HT1080 (cell line): ENCODE measurements at places on chromosomes 6 and 20. TPM values are rescaled to one million over a fixed set of nuclear protein-coding genes. Genes with fewer than 3 reads are reported as not detected.
A peak's percentile ranks its signal among the peaks of the same experiment; 100 is the strongest.

DNA sequence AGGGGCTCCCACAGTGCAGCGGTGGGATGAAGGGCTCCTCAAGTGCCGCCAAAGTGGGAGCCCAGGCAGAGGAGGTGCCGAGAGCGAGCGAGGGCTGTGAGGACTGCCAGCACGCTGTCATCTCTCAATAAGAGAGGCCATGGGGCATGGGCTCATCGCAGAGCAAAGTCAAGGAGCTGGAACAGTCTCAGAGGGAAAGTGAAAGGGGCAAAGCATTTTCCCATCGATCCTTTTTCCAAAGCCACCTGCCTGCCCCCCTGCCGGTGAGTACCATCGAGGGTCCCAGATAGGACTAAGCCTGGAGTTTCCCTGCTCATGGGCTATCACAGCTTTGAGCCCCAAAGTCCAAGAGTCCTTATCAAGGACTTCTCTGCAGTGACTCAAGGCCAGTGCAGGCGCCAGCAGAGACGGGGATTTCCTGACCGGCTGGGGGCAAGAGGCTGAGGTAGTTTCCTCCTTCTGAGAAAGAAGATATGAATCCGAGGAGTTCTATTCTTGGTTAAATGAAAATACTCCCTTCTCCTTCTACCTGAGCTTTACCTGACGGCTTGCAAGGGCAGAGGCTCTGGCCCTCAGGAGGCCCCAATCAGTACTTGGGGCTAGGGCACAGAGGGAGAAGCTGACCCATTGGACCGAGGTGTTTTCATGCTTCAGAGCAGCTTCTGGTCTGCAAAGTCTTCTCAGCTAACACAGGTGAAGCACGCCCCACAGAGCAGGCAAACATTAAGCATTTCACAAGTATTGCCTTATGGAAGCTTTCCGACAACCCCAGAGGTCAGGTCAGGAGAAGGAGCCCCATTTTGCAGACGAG, 22.6 kb downstream of the ETV7 start:
- DNase-seq: no peak

DNA sequence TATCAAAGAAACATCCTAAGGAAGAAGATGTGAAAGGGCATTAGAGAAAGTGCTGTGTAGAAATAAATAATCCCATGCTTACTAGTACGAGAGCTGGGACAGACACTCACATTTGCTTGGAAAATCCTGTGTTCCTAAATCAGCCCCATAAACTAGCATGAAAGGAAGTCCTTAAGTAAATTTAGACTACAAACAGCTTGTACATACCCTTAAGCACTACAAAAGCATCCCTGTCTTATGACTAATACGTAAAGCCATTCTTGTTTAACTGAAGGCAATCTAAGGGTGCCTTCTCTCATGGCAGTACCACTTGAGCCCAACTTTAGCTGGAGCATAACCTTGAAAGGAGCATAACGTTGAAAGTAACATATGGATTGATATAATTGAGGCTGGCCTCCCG, 15.4 kb upstream of the FOXQ1 start:
- peak; percentile 23 for DNase-seq

The KHDRBS2 gene
- total RNA-seq: not detected in 2 replicates

The NMBR gene
- not detected in 2 replicates for total RNA-seq

- peak; percentile 94 for DNase-seq
These were observed 496.0 kb upstream of the MARCKS start for GRCh38 chr6:113361014-113361645.

DNA sequence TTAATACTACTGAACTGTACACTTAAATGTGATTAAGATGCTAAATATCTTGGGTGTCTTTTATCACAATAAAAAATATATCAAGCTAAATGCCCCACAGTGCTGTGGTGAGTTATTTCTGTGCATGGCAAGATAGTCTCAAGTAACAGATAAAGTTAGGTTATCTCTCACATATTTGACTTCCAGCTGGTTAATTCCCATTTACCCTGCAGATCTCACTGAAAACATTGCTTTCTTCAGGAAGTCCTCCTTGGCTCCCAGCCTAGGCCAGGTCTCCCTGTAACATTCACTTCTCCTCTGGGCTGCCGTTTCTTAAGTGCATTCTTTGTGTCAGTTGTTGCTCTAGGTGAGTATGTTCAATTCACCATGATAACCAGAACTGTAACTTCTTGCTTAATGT, 59.1 kb downstream of the SLC22A1 start:
- no peak for DNase-seq

GRCh38 chr6:44221291-44221960, 2.0 kb upstream of the SLC29A1 start:
- DNase-seq: peak; percentile 93

DNA sequence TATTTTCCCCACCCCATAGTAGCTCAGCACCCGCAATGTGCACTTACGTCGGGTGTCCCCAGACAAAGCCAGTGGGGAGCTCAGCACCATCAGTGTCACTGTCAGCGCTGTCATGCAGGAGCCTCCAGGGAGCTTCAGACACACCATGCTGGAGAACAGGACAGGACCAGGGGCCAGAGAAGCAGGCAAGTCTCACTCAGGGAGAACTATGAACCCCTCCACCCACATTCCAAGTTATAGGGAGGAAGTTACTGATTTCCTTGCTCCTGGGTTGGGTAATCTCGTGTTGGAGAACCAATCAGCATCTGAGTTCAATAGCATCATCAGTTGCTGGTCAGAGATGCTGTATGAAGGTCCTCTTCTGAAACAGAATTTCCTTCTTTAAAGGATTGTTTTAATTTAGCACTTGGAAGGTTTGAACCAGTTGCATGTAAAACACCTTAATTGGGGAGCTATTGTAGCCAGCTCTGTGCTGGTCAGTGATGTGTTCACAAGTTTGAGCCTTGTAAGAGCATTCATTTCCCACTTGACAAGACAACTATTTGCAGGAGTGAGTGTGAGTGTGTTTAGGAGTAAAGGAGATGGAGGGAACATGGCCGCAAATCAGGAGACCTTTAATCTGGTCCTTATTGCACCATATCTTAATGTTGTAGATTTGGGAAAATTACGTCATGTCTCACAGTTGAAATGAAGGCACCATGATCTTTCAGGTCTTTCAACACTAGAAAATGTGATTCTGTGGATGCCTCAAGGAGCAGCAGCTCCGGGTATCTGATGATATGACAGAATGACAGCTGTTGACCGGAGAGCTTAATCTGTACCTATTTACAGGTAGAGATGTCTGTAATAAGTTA, at the start of gene HLA-DRB1:
Gene HLA-DRB1, minus strand, starts transcription at position 253 of the 854 bp plus-strand sequence. Its CDS starts 106 bp downstream, at position 147.
- peak; percentile 5 for DNase-seq

DNA sequence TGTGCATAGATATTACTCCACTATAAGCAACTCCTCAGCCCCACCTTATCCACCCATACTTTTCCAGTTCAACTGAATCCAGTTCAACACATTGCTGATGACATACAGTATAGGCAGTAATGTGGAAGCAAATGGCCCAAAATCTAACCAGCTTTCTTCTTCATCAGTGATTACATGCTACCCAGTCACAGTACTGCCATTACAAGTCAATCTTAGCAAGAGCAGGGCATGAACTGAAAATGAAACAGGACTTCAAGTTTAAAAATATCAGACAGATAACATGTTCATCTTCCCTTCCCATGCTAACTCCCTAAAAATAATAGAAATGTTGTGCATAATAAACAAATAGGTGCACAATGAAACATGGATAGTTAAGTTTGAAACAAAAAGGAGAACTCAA, 19.2 kb downstream of the RRAGD start:
- DNase-seq: no peak

DNA sequence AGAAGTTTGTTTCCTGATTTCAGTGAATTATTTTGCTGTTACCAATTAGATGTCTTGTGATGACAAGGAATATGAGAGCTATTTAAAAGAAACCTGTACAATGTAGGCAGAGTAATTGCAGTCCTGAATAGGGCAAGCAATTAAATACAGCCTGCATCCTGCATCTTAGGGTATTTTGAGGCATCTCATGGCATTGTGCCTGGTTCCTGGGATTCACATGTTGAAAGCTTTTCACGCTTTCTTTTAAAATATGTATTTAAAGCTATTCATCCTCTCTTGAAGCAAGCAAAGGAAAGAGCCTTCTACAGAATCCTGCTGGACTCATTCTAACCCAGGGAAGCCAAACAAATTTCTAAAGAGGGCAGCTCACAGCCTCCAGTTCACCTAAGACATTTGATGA, 4.7 kb upstream of the RRAGD start:
- no peak for DNase-seq

DNA sequence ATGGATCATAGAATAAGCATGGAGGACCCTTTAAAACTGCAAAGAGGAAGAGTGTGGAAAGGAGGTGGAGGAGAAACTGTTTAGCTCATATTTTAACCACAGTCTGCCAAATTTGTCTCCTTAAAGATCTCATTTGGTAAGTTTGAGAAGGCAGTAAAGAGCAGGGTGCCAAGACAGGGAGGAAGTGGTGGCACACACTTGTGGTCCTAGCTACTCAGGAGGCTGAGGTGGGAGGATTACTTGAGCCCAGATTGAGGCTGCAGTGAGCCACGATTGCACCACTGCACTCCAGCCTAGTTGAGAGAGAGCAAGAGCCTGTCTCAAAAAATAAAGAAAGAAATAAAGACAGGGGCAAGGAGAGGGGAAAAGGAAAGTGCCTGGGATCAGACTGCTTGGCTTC, 16.8 kb upstream of the DCBLD1 start:
- no peak for DNase-seq

- DNase-seq: peak; percentile 57
These were observed 97.3 kb downstream of the ANKRD60 start for GRCh38 chr20:58131151-58131550.

The CPNE5 gene
- 1.3 and 1.5 TPM in 2 replicates for total RNA-seq

DNA sequence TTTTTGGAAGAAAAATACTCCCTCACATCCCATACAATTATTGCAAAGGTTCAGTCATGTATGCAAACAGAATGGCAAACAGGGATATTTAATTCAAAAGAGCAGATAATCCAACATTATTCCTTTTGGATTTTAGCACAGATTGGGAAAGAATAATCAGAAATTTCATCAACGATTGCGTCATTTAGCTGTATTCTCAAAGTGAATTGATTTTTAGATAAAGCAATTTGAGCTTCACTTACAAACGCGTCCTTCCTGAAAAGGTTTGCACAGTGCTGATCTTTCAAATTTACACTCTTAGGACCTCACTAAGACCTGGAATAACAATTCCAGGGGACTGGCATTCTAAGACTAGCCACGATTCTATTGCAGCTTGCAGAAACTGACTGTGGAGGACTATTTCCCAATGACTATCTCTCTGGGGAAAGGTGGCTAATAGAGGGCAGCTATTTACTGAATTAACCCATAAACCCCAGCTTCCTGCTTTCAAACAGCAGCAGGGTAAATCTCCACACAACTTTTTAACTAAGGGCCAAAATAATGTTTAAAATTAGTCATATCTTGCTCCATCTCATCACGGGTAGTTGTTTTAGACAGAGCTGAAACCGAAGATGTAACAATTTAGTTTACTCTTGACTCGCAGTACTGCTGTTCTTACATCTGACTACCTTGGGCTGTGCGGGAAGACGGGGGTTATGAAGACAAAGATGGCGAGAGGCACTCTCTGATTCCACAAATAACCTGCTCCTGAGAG, 131.2 kb upstream of the FAM184A start:
- DNase-seq: no peak

The GPSM3 gene
- 59.9 and 80.6 TPM in 2 replicates for total RNA-seq

The SAYSD1 gene
- 7.3 and 8.9 TPM in 2 replicates for total RNA-seq

GRCh38 chr6:70124882-70125545, 177.9 kb downstream of the COL9A1 start:
- peak; percentile 87 for DNase-seq

The JAG1 gene
- total RNA-seq: 42.8 and 43.6 TPM in 2 replicates

DNA sequence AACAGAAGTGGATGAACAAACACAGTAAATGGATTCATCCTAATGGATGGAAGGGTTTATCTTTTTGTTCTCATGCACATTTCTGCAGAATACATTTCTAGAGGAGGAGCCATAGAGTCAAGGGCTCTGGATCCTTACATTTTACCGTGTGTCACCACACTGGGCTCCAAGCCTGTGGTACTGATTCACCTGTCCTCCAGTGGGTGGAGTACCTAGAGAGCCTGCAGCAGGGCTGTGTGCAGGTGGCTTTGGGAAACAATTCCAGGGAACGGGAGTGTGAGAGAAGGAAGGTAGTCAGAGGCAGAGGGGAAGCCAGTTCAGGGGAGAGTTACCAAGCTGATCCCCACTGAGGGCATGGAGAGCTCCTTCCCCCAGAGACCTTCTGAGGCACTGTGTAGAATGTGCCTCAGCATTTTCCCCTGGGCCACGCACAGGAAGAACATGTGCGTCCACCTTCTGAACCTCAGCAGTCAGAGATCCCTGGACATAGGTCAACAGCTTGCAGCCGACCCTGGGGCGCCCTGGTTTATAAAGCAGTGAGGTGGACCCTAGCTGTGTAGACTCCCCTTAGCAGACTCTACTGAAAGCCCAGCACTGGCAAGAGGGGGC, 85.3 kb upstream of the SLC22A23 start:
- no peak for DNase-seq

GRCh38 chr20:14451458-14451857, 114.0 kb upstream of the FLRT3 start:
- DNase-seq: no peak

DNA sequence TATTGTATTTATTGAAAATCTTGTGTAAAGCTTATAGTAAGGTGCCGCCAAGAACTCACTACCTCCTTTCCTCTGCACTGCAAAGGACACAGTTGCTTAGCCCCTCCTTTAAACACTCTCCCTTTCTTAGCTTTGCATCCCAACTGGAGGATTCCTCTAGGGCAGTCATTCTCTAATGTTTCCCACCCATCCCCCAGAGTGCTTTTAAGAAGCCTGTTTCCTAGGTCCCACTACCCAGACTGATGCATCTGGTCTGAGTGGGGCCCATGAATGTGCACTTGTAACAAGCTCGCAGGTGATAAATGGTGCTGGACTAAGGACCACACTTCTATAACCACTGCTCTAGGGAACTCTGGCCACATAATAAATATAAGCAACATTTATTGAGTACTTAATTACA, 55.2 kb downstream of the B4GALT5 start:
- no peak for DNase-seq

The ADISSP gene
- 144 and 171 TPM in 2 replicates for total RNA-seq

GRCh38 chr6:158475344-158476302, 84.3 kb upstream of the TMEM181 start:
- peak; percentile 76 for DNase-seq

DNA sequence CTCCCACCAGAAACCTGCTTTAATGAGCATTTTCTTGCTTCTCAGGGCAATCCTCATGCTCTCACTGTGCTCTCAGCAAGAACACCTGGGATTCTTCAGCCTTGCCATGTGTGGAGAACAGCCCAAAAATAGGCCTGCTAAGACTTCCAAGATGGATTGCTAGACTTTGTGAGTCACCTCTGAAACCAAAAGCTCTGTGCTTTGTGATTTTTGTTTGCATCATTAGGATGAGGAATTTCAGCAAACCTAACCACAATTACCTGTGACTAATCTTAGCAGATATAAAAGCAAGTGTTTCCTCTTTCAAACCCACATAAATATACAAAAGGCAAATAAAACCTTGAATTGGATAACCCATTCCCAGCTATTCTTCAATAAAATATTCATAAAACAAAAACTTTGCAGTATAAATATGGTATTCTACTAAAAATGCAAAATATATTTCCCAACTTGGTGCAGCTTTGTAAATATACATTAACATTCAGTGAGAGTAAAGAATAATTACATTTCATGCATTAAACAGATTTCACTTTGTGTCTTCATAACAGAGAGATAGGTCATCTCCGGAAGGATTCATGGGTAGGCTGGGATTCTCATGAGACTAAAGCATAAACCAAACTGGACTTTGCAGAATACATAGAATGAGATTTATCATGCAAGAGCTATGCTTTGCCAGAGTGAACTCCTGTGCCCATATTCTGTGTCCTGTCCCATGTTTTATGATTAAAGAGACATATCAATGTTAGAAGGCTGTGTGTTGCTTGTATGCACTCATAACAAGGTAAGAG, 33.5 kb downstream of the TPBG start:
- DNase-seq: peak; percentile 96

The MATN4 gene
- total RNA-seq: 0.10 TPM in 1 of 2 replicates, not detected in the other

The KCNK17 gene
- not detected in 2 replicates for total RNA-seq

- DNase-seq: no peak
These were observed 26.2 kb downstream of the SPTLC3 start for GRCh38 chr20:13034936-13035335.

The SASH1 gene
- 7.5 and 11.6 TPM in 2 replicates for total RNA-seq
